ENCODE measurements at places on chromosomes 3 and 15. TPM values are rescaled to one million over a fixed set of nuclear protein-coding genes. Genes with fewer than 3 reads are reported as not detected.

DNA sequence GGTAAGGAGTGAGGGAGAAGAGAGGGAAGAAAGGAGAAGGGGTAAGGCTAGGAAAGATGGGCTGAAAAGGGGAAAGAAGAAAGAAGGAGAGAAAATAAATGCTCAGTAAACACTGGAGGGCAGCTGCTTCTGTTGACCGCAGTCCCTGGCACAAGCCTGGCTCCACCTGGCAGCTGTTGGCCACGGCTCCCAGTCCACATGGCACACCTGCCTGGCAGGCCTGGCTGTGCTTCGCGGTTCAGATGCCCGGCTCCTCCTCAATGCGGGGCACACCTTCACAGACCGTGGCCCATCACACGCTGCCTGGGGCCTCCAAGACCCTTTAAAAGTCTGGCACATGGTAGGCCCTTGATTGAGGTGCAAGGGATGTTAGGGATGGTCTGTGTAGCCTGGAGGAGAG lies 516.8 kb upstream of the PROK2 start:
- H3K36me3 ChIP-seq, result no peaks in the 10 kb centered on the region
- H3K27me3 ChIP-seq, result no peaks in the 10 kb centered on the region
- no peak overlapping the region for H3K4me3 ChIP-seq
- H3K4me1 ChIP-seq, result no peaks in the 10 kb centered on the region
- no peak for DNase-seq
- no peak overlapping the region for H3K27ac ChIP-seq

GABRR3 gene
- total RNA-seq, result not detected

CRYBG3 gene
- total RNA-seq, result 13.4 TPM

GRCh38 chr3:98906230-98906629 lies 4.7 kb upstream of the DCBLD2 start:
- no peak overlapping the region for H3K27ac ChIP-seq
- H3K27me3 ChIP-seq, result no peaks in the 10 kb centered on the region
- DNase-seq, result no peak
- H3K4me3 ChIP-seq, result no peak overlapping the region
- no peaks in the 10 kb centered on the region for H3K36me3 ChIP-seq

Measured in thoracic aorta (tissue), 2 donors.